ENCODE measurements at places on chromosomes 12 and 14. TPM values are rescaled to one million over a fixed set of nuclear protein-coding genes. Genes with fewer than 3 reads are reported as not detected.

DNA sequence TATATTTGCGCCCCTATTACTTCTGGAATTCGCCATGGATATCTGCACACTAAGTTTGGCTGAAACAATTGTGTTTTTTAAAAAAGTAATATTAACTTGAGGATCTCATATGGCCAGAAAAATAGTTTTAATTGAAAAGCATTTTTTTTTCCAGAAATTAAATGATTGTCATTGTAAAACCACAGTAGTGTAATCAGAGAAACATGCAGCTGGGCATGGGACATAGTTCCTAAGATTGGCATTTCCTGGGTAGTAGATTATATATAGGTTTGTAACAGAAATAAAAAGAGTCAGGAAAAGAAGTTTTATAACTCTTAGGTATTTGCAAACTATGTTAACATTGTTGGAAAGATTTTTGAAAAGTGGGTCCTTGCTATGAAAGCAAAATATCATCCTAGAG, 17.6 kb downstream of the SSPN start:
- no peaks in the 10 kb centered on the region for H3K36me3 ChIP-seq
- no peak for DNase-seq
- no peak overlapping the region for H3K27ac ChIP-seq
- no peaks in the 10 kb centered on the region for H3K4me1 ChIP-seq
- H3K4me3 ChIP-seq: no peak overlapping the region
- H3K27me3 ChIP-seq: no peaks in the 10 kb centered on the region

The B4GALNT3 gene
- 14.0 TPM for total RNA-seq

DNA sequence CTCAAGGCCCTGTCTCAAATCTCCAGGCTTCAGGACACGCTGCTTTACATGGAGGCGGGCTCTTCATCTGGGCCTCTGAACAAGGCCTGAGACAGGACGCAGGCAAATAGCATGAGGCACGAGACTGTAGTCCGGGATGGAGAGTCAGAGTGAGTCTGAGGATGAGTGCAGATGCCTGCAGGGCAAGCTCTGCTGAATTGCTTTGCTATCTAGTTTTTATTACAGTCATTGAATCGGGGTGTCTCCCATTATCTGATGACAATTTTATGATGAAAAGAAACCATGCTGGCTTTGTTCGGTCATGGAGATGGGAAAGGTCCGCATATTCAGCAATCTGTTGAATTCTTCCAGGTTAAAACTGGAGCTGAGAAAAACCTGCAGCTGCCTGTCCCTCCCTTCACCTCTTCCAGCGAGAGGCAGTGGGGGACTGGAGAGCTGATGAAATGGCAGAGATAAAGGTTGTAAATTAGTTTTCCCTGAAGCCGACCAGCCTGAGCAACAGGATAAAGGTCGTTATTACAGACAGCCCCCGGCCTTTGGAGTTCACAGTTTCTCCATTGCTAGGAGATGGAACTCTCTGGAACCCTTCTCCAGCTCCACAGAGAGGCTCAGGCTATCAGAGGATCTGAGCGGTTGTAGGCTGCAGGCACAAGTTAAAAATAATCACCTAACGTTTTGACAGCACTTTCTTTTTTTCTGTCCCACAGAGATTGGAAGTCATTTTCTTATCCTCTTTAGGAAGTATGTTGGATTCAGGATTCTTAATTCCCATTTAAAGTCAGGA, 1.3 kb upstream of the ADGRD1 start:
- H3K4me3 ChIP-seq: no peak overlapping the region
- H3K27me3 ChIP-seq: no peaks in the 10 kb centered on the region
- no peaks in the 10 kb centered on the region for H3K36me3 ChIP-seq
- peaks cover 7% of the 10 kb centered on the region for H3K4me1 ChIP-seq

The C14orf93 gene
- 8.4 TPM for total RNA-seq

The TSPAN11 gene
- total RNA-seq: 7.8 TPM

The LRRIQ1 gene
- 0.67 TPM for total RNA-seq

- H3K4me3 ChIP-seq: peak overlapping the region; percentile 8
- no peak for DNase-seq
- no peaks in the 10 kb centered on the region for H3K36me3 ChIP-seq
- no peaks in the 10 kb centered on the region for H3K27me3 ChIP-seq
These were observed 45.2 kb downstream of the MAP1LC3B2 start for GRCh38 chr12:116604178-116604895.

GRCh38 chr14:71397371-71397770, 490.1 kb downstream of the PCNX1 start:
- H3K4me1 ChIP-seq: peaks cover 9% of the 10 kb centered on the region
- no peaks in the 10 kb centered on the region for H3K27me3 ChIP-seq
- H3K36me3 ChIP-seq: no peaks in the 10 kb centered on the region
- DNase-seq: no peak

The IL22 gene
- total RNA-seq: not detected

The SIX6 gene
- not detected for total RNA-seq

DNA sequence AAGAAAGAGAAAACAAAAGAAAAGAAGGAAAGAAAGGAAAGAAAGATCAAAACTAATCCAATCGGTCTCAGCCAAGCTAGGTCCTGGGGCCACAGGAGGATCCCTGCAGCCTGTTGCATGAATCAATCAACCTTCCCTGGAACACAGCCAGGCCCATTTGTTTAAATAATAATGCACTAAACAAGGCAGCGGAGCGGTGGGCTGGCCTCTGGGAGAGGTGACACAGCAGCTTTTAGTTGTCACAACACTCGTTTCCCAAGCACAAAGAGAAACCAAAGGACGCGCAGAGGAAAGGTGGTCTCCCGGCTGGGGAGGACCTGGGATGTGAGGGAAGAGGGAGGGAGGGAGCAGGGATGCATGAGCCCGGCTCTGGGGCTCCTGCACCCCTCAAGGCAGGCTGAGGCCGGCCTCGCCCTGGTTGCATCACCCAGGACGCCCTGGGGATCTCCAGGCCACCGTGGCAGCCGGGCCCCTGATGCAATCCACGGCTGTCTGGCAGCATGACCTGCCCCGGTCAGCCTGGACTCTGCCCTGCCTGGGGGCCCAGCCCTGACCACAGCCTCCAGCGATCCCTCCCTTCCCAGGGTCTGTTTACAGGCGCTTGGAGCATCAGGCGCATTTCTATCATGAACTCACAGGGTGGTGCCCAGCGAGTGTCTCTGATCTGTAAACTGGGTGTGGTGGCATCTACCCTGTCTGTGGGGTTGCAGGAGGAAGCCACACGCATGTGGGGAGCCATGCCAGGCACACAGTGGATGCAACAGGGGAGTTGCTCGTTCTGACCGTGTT, 32.5 kb downstream of the MMP17 start:
- H3K27ac ChIP-seq: no peak overlapping the region
- H3K4me1 ChIP-seq: peaks cover 9% of the 10 kb centered on the region
- no peaks in the 10 kb centered on the region for H3K36me3 ChIP-seq
- H3K4me3 ChIP-seq: peak overlapping the region; percentile 23
- H3K27me3 ChIP-seq: peaks cover 5% of the 10 kb centered on the region

DNA sequence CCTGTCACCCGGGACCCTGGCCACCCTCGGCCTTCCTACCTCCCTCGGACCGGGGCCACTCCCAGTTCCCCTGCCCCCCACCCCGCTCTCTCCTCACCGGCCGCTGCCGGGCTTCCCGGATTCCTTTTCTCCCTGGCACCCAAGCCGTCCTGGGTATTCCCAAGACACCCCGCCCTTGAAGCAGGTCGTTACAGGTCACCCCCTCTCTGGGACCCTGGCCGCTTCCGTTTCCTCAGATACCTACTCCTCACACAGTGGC, 493 bp downstream of the NUMB start:
- peaks cover 61% of the 10 kb centered on the region for H3K4me1 ChIP-seq
- H3K36me3 ChIP-seq: no peaks in the 10 kb centered on the region
- peak overlapping the region; percentile 89 for H3K27ac ChIP-seq
- H3K4me3 ChIP-seq: peak overlapping the region; percentile 88
- H3K27me3 ChIP-seq: no peaks in the 10 kb centered on the region
- DNase-seq: peak; percentile 77

The HCAR1 gene
- total RNA-seq: 0.20 TPM

The TMEM263 gene
- 32.6 TPM for total RNA-seq
